Activated CD4-positive, alpha-beta T cell treated with anti-CD3 and anti-CD28 coated beads, Interleukin-2, amount 50 U/mL, for 24 hours (primary cell): ENCODE measurements at places on chromosomes 1 and 21.

- no peak for DNase-seq
Observed at GRCh38 chr1:155124503-155125463, 2.9 kb upstream of the EFNA1 start.

DNA sequence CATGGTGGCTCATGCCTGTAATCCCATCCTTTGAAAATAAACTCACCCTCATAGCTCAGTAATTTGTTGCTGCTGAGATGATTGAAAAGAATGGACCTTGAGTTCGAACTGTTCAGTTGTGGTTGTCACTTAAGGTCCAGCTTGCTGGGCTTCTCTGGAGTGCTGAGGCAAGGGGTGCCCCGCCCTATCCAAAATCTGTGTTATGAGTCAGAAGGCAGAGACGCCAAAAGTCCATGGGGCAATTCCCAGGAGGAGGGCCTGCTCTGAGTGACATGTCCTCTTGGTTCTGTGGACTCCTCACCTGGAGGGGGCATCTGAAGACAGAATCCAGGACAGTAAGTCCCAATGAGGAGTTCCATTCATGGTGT is 64.8 kb downstream of the MYOM3 start:
- no peak for DNase-seq

GRCh38 chr1:37288900-37289299 is 185.5 kb upstream of the ZC3H12A start:
- DNase-seq = no peak

GRCh38 chr1:6593810-6594209 is 8.9 kb downstream of the KLHL21 start:
- DNase-seq = no peak

DNA sequence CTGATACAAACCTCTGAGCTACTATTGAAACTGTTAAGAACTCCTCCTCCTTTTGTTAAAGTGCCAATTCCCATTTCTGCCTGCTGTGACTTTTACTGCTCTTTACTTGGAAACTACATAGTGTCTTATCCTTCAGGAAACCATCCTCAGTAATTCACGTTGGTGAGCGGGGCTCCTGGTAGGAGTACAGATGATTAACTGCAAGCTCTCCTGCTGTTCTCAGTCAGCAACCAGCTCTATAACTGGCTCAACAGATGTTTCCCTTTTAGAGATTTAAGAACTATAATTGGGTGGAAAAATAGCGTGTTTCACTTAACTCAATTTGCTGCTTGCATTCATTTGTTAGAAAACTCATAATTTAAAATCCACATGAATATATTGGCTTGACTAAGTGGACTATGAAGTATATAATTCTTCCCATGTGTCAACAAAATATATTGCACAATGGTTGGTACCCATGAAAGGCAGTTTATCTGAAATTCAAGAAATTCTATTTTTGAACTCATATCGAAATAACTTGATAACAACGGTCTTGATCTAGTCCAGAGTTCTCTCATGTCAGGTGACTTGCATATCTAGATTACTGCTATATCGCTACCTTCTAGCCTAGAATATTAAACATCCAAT is 574.0 kb downstream of the KCNT2 start:
- no peak for DNase-seq

DNA sequence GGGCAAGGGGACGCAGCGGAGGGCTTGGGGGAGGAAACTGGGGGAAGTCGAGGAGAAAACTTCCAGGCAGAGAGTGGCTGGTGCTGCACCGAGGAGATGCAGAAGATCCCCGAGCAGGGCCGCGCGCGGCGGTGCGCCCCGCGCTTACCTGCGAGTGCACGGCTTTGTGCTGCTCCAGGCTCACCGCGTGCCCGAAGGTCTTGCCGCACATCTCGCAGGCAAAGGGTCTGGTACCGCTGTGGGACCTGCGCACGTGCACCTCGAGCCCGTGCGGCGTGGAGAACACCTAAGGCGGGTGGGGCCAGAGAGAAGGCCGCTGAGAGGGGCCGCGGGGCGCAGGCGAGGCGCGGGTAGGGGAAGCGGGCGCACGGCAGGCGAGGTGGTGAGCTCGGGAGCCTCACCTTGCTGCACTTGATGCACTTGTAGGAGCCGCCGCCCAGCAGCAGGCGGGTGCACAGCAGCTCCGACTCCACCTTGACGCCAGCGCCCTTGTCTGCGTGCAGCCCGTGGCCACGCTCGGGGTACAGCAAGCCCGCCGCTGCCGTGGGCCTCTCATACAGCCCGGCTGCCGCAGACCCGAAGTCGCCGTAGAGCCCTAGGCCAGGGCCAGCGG is 6.4 kb downstream of the GFI1 start:
- DNase-seq = no peak

DNA sequence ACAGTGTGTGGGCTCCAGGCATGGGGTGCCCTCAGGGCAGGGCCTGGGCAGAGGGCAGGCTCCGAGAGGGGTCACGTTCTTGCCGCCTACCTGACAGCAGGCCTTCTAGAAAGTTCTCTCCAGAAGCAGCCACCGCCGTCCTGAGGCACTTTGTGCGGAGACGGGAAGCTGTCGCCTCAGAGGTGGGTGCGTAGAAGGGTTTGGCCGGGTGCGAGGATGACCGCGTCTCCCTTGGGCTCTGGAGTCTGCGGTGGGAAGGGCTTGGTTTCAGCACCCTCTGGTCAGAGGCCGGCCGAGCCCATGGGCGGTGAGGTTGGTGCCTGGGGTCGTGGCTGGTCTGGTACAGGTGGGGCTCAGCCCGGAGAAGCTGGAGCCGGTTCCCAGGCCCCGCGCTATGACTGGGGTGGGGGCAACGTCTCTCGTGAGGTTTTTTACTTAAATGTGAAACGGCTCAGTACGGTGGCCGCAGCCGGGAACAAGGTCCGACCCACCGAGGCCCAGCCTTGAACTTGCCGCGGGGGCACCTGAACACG is 10.1 kb upstream of the TTLL10 start:
- DNase-seq = no peak

GRCh38 chr21:31103163-31103562 is 64.9 kb upstream of the KRTAP19-8 start:
- DNase-seq = no peak

DNA sequence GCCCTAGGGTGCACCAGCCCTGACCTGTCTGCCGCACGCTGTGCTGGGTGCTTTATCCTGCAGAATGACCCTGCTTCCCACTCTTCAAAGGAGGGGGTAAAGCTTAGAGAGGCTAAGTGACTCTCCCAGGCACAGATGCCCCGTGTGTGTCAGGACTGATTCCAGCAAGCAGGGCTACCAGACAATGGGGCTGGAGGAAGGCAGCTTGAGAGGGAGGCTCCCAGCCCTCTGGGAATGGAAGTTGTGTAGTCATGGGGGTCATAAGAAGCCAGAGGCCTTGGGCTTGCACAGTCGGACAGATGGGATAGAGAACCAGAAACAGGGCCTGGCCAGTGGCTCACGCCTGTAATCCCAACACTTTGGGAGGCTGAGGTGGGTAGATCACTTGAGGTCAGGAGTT is 94.1 kb upstream of the KLHDC7A start:
- DNase-seq = no peak

DNA sequence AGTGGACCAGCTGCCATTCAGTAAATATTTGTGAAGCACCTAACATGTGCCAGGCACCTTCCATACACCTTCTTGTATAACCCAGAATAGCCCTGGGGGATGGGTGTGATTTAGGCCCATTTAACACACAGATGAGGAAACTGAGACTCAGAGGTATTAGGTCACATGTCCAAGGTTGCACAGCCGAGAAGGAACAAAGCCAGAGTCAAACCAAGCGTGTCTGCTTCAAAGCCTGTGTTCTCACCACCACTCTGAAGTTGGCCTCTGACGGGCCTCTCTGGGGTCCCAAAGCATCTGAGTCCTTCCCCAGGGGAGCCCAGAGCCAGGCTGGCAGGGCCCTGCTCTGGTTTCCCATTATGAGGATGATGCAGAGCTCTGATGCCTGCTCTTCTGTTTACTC is 65.1 kb downstream of the LACTBL1 start:
- DNase-seq = no peak

- DNase-seq = no peak
Observed at GRCh38 chr1:15254559-15254958, 7.5 kb downstream of the FHAD1 start.

DNA sequence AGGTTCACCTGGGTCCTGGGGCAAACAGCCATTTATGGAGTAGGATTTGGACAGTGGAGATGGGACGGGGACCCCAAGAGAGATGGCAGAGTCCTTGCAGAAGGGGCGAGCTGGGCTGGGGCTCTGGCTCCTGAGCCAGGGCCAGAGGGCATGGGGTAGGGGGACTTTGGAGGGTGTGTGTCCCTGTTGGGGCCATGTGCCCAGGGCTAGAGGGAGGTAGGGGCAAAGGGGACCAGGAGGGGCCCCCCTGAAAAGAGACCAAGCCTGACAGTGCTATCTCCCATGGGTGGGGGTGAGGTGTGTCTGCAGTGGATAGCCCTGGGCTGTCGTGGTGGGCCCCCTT is 92.3 kb downstream of the TRIM11 start:
- DNase-seq = no peak

GRCh38 chr1:117732065-117732797 is 126.4 kb downstream of the TENT5C start:
- no peak for DNase-seq

GRCh38 chr21:38468989-38469388 is 29.3 kb downstream of the ERG start:
- DNase-seq = no peak

DNA sequence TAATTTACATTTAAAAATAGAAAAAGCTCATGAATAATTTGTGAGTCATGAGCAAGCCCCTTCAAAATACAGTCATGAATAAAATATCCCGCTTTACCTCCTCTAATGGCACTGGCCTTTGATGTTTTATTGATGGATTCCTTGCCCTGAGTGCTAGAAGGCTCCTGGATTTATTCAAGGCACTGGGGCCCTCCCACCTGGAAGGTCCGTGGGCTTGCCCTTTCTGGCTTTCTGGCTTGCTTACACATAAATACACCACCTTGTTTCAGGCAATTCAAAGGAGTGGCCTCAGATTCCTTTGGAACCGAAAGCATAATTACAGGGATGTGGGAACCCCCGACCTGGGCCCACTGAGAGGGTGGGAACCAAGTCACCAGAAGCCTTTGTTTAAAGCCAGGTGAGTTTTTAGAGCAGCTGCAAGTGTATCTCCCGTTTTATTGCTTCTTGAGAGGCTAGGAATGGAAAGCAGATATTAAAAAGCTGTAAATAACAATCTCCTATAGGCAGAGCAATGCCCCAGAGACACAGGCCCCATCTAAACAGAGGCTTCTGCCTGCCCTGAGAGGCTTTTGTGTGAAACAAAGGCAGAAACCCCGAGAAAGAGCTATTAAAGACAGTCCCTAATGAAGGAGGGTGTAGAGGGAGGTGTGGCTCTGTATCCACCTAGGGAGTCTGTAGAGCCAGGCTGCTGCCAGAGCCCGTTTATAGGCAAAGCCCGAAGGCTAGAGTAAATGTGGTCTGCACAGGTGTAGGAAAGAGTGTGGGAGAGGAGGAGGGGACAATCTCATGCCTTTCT is 126.4 kb downstream of the FAM78B start:
- no peak for DNase-seq

DNA sequence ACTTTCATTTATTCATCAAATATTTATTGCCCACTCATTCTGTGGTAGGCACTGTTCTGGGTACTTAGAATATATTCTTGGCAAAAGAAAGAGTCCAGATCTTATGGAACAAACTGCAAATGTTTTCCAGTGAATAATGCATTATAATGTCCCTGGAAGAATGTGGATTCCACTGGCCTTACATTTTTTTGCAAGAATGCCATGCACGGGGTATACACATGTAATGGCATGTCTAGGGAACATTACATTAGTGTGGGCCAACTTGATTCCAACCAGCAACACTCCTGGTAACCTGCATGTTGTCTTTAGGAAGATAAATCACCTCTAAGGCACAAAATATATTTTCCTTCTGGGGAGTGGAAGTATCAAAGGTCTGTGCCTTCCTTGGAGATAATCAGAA is 33.0 kb upstream of the IFI44L start:
- DNase-seq = no peak

- DNase-seq = no peak
Observed at GRCh38 chr1:91809317-91809716, 76.6 kb downstream of the TGFBR3 start.

GRCh38 chr21:28608646-28609045 is 384.0 kb downstream of the LTN1 start:
- no peak for DNase-seq

DNA sequence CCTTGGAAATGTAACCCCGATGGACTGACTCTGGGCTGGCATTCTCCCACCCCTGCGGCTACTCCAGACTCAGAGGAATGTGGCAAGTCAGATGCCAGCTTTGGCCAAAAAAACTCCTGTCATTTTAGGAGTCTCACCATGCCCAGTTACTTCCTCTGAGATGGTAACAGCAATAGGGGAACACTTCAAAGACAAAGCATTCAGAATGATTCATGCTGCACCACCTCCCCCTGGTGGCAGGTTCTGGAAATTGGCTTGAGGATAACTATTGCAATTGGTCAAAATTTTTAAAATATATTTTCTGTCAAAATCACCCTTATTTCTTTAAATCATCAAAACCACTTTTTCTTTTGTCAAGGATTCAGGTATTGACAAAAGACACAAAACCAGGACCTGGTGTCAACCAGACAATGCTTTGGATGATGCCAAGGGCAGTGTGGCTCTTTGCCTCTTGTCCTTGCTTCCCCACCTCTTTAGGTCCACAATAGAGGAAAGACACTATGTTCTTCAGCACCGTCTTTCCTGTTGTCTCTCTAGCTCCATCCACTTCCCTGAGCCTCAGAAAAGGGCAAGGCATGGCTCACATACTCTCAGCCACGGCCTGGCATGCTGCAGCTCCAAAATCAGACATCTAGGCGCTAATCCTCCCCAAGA is 9.9 kb upstream of the CDCA8 start:
- peak; percentile 69 for DNase-seq

DNA sequence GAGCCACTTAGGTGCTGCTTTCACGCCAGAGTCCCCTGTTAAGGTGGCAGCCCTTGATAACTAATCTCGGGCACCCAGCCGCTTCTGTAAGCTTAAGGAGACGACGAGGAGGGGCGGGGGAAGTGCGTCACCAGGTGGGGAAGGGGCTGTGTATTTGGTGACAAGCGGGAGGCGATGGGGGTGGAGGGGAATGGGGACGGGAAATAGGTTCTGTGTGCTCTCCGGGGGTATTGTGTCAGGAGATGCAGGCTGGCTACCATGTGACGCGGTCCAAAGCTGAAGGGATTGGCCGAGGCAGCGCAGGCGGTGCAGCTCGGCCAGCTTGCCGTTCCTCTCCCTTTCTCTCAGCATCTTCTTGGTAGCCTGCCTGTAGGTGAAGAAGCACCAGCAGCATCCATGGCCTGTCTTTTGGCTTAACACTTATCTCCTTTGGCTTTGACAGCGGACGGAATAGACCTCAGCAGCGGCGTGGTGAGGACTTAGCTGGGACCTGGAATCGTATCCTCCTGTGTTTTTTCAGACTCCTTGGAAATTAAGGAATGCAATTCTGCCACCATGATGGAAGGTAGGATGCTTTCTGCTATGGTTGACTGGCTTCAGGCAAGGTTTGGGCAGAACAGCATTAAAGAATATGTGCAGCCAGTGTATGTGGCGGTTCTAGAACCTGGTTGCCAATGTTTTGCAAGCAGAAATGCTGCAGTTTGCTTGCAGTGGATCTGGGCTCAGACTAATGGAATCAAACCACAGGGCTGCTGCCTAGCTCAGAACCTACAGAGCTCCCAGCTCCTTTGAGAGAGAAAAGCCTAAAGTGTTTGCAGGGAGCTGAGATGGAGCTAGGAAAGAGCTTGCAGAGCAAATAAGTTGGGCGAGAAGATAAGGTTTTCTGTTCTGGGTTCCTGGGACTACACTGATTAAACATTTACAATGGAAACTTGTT is at the start of gene SGIP1:
Gene SGIP1, plus strand, starts transcription at position 350 of the 937 bp plus-strand sequence. Its CDS starts 206 bp downstream, at position 556.
- DNase-seq = no peak
